Activated B cell treated with CpG ODN at 0.5 μM for 24 hours (primary cell): ENCODE measurements at places on chromosomes 6 and 20. TPM values are rescaled to one million over a fixed set of nuclear protein-coding genes. Genes with fewer than 3 reads are reported as not detected.

DNA sequence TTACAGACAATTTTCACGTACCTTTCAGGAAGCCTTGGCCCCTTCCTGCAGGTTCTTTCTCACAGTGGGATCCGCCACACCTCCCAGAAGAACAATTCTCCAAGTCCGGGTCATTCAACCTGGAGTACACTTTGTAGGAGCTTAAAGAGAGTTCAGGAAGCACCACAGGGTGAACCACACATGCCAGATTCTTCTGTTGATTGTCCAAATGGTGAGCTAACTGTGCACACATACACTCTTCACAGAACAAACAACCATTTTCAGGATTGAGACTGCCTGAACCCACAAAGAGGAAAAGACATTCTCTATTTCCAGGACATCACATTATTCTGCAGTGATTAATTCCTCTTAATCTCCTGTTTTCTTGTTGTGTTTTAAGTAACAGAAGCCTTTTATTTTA is 51.0 kb downstream of the SCGN start:
- no peak for DNase-seq

DNA sequence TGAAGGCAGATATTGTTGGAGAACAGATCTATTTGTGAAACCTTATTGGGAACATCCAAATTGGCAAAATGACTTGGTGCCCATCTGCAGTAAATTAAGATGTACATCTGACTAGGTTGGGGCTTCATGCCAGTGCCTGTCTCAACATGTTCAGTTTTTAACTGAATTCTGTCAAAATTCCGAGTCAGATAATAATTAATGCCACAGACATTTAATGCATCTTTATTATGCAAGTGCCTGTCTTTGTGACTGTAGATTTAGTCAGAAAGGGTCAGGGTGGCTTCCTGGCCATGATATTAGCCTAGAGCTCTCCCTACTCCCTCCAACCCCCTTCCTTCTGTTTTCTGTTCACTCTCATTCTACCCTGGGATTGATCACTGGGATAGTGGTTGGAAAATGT is 199.3 kb upstream of the FLRT3 start:
- no peak for DNase-seq

GRCh38 chr20:37358366-37359150 is 12.6 kb downstream of the SRC start:
- DNase-seq: no peak

DNA sequence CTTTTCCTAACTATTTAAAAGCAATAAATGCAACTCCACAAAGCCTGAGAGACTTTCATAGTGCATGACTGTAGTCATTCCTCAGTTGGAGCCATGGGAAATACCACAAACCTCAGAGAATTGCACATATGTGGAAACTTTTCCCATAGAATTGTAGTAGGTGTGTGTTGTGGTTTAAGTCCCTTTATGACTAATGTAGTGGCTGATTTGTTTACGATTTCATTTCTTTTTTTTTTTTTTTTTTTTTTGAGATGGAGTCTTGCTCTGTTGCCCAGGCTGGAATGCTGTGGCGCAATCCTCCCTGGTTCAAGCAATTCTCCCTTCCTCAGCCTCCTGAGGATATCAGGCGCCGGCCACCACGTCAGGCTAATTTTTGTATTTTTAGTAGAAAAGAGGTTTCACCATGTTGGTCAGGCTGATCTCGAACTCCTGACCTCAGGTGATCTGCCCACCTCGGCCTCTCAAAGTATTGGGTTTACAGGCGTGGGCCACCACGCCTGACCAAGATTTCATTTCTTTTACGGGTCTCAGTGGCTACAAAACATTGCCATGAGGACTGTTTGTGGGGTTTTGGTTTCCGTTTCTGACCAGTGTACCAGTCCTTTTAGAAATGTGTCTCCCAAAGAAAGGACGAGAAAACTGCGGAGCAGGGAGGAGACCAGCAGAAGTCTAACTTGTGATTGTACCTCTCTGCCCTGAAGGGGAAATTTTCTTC is 212.1 kb upstream of the MARCKS start:
- no peak for DNase-seq

DNA sequence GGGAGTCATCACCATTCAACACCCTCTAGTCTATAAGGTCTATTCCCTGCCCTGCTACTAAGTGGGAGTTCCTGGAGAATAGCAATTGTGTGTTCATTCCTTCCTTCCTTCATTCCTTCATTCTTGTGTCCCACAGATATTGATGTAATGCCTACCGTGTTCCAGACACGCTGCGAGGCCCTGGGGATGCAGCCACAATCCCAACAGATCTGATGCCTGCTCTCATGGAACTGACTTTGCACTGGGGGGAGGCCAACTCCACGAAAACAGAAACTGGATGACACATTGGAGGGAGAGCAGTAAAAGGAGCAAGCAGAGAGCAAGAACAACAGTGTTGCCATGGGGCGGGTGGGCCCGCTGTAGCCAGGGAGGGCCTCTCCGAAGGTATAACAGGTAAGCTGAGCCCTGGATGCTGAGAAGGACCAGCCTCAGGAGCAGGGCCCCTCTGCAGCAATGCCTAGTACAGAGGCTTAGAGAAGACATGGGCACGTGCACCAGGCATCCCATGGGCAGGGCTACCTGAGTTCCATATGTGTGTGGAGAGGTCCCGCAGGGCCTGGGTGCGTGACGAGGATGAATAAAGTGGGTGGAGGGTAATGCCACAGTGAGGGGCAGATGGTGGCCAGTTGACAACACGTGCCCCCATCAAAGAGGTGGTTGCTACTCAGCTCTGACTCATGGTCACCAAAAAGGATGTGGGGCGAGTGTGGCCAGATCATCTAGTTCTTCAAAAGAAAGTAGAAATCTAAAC is 173.9 kb downstream of the NFATC2 start:
- no peak for DNase-seq

- no peak for DNase-seq
Measured at GRCh38 chr6:168844821-168845609, 404.0 kb downstream of the SMOC2 start.

- DNase-seq: no peak
Measured at GRCh38 chr6:80336911-80337310, 230.4 kb downstream of the BCKDHB start.

DNA sequence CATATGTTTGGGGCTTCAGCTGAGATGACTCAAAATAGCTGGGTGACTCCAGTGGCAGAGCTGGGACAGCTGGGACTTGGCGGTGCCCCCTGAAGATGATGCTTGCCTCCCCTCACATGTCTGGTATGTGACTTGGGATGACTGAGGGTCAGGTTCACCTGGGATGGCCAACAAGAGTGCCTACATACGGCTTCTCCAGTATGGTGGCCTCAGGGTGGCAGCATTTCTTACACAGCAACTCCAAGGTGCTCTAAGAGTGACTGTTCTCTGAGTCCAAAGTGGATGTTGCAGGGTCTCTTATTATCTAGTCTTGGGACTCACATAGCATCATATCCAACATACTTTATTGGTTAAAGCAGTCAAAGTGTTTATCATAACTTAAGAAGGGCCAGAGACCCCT is 87.8 kb upstream of the CENPW start:
- no peak for DNase-seq

DNA sequence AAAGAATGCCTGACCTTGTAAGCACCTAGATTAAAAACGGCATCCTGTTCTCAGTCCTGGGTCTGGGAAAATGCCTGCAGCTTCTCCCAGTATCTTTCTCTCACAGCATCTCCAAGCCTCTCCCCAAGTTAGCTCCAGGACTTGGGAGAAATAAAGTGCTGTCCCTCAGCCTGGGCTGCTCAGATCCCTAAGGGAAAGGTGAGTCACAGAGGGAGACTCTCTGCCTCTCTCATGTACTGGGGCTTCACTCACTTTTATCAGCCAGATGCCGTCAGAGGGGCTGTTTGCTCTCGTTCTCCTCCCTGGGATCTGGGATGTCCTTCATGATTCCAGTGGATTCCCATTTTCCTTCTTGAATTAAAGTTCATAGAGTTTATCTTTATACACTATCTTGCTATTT is 293.6 kb downstream of the COL12A1 start:
- no peak for DNase-seq

DNA sequence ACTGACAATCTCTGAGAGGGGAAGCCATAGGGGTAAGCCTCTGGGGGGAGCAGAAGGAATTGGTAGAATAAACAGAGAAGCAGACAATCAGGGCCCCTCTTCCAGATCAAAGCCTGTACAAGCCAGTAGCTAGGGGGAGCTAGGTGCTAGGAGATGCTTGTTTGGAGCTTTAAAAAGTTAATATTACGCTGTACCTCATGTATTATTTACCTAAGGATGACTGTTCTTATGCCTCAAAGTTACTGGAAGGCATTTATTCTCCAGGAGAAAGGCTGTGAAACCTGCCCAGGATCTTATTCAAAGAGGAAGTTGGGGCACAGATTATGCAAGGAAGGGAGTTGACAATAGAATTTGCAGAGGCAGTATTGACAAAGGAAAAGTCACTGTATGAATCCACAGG is 111.8 kb upstream of the SLC35F1 start:
- DNase-seq: no peak

BMP6 gene
- total RNA-seq: 0.75 and 0.78 TPM in 2 replicates

OR2B6 gene
- not detected in 2 replicates for total RNA-seq

FOXQ1 gene
- total RNA-seq: not detected in 2 replicates

SLC17A3 gene
- total RNA-seq: not detected in 2 replicates

HCK gene
- total RNA-seq: 183 TPM in 2 replicates

PMEPA1 gene
- 33.1 and 34.8 TPM in 2 replicates for total RNA-seq
